Left lung (tissue), 14 donors: ENCODE measurements at places on chromosomes 6 and 20.

GRCh38 chr6:112626468-112627082 is 279.4 kb downstream of the RFPL4B start:
- no peak for DNase-seq

- peak; percentile 24 for DNase-seq
These were observed 15.4 kb downstream of the SRC start for GRCh38 chr20:37361336-37361735.

GRCh38 chr20:2292416-2293110 is 3.2 kb upstream of the TGM3 start:
- peak; percentile 67 for DNase-seq

GRCh38 chr6:50778696-50779095 is 40.0 kb upstream of the TFAP2B start:
- DNase-seq = no peak

- DNase-seq = no peak
These were observed 266.8 kb downstream of the CD83 start for GRCh38 chr6:14384175-14384949.

DNA sequence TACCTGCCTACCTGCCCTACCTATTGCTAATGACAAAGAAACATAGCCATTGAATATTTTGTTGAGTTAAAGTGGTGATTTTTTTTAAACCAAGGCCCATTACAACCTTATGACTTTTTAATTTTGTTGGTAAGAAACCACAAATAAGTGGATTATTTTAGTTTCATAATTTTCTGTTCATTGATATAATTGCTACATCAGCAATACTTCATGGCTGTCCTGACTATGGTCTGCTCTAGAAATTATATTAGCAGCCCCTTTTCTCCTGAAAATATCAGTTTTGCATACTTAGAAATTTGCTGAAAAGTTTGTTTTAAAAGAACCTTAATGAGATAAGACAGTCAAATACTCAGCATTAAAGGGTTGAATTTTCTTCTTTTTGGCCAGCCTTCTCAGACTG is 106.5 kb downstream of the HIVEP1 start:
- no peak for DNase-seq

GRCh38 chr6:87736809-87737540 is 34.9 kb upstream of the AKIRIN2 start:
- no peak for DNase-seq
